ENCODE measurements at places on chromosomes 1 and 21.
A peak's percentile ranks its signal among the peaks of the same experiment; 100 is the strongest.

DNA sequence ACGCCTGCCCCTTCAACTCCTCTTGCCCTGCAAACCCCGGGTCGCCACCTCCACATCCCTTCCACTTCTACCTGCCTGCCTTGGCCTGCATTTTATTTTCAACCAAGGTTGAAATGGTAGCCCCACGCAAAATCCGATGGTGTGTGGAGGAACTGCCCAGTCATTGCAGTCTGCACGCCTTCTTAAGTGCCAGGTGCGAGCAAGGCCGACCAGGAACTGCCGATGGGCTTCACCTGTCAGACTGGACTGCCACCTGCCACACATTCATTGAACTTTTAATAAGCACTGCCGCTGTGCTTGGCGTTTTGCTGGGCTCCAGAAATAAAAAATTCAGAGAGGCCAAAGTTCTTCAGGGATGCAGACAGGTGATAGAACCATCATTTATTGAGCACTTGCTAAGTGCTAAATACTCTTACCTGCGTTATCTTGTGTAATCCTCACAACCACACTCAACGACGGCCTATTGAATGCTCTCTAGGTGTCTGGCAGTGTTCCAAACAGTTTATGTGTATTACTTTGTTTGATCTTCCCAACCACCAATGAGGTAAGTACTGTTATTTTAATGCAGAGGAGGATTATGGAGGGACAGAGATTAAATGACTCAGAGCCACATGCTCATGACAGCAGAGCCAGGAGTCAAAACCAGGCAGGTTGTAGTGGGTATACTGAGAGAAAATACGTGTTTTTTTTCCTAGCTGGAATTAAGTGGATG, 36.2 kb downstream of the CACHD1 start:
- DNase-seq, result no peak

DNA sequence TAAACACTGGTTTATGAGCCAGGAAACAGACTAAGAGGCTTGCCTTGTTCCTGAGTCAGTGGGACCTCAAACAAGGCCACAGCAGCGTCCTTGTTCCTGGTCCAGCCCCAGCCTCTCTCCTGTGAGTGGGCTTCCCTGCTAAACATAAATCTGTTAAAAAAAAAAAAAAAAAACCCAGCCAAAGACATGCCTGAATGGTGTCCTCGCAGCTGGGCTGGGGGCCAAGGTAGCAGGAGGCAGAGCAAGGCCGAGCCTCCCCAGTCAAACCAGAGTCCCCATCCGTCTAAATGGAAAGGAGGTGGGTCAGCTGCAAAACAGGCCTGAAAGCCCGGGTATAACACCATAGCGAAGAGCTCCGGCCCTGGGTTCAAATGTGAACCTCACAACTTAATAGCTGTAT, 18.1 kb upstream of the IFFO2 start:
- no peak for DNase-seq

DNA sequence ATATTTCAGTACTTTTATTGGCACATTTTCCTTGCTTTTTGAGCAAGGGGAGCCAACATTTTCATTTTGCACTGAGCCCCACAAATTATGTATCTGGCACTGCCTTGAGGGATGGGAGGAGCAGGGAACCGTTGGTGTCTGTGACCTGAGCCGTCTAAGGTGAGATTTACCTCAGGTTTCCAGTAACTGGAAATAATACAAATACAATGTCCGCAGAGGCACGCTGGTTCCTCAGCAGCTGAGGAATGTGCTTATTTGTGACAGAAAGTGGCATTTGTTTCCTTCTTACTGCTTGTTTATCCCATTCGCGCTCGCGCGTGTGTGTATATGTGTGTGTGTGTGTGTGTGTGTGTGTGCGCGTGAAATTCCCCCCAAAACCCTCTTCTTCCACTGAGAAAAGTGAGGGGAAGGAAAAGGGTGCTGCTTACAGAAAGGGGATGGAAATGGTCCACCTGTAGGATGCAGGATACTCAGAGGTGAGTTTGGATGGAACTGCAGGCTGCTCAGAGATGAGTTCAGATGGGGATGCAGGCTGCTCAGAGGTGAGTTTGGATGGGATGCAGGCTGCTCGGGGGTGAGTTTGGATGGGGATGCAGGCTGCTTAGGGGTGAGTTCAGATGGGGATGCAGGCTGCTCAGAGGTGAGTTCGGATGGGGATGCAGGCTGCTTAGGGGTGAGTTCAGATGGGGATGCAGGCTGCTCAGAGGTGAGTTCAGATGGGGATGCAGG, 30.2 kb upstream of the SLAMF1 start:
- no peak for DNase-seq

GRCh38 chr1:222911866-222912265, 97.0 kb downstream of the DISP1 start:
- DNase-seq, result no peak

DNA sequence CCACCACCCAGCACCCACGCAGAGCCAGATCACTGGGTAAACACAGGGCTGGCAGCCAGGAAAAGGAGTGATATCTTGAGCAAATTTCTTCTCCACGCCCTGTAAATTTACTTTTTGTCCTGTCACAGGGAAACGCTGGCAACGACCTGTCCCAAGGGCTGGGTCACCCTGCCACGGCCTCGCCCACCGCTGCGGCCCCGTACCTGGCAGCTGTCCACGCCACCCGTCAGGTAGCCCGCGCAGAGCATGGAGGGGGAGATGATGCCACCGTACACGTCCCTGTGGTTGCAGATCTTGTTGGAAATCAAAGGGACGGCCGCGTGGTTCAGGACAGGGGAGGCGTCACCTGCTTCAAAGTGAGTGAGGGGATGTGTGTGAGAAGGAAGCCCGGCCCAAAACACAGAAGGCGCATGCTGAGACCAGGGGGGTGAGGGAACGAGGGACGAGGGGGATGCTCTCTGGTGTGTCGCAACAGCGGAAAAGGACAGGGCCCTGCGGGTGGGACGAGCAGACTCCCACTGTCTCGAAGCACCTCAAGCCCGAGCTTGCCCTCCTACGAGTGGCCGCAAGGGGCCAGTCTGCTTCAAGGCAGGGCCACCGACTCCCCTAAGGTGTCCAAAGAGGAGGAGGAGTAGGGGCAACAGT, 10.1 kb upstream of the TFF1 start:
- DNase-seq, result no peak

DNA sequence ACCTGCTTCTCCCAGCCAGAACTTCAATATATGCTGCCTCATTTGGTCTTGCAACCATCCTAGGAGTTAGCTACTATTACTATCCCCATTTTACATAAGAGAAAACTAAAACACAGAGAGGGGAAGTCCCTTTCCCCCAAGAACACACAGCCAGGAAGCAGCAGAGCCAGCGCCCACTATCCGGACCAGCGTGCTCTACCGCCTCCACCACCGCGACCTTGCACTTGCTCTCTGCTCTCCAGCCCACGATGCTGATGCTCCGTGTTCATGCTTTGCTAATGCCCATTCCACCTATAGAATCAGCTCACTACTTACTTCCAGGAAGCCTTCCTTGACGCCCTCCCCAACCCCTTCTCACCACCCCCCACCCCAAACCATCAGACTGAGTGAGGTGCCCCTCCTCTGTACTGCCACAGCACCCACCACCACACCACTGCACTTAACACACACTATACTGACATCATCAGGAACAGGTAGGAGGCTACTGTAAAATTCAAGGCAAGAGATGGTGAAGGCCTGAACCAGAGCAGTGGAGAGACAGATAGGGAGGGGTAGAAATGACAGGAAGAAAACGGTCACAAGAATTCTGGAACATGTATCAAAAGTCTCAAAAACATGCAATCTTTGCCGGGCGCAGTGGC, 9.4 kb downstream of the TMEM53 start:
- DNase-seq, result no peak

DNA sequence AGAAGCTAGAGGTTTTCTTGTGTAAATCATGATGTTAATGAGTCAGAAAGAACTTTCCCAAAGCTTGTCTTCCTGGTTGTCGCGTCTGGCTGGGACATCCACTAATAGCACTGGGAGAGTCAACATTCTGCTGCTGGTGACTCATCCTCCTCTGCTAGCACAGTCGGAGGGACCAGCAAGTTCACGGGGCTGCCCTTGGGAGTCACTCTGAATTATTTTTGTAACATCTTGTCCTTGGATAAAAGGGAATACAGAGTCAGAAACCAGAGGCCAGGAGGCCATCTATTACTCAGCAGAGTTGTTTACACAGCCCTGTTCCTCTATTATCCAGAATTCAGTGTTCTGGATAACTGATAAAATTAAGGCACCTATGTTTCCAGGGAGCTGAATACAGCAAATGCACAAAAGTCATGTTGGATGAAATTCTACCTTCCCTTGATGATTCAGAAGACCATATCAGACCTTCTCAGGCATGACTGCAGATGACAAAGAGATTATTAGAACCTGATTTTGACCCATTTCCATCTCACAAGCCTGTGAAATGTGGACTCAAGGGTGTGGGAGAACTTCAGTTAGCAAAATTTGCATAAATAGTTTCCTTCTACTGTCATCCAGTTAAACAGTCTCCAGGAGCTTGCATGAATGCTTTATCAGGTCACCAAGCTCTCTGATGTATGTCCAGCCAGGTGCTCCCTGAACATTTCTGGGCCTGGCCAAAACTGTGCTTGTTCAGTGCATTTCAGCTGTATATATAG, 68.1 kb downstream of the JAK1 start:
- peak; percentile 94 for DNase-seq

- DNase-seq, result no peak
These were observed 6.4 kb downstream of the JAK1 start for GRCh38 chr1:64959986-64960385.

DNA sequence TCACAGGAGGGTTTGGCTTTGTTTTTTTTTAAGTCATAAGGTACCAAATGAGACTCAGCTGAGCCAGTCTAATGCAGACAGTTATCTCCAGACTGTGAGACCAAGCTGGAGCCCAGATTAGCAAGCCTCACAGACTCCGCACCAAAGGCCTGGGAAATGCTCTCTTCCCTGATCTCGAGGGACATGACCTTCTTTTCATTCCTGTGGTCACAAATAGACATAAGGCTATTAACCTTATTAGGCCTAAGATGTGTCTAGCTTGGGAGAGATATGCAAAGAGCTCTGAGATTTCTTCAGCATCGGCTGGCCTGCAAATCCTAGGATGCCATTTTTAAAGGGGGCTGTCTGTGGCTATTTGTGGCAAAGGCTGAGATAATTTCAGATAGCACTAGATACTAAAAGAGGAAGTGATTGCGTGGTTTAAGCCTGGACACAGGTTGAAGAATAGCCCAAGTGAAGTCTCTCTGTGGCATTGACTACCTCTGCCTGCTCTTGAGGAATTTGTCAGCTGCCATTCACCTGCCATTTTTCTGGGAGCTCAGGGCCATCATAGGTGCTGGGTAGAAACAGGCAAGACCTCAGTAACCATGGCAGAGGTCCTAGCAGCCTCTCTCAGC, 301.3 kb downstream of the SIPA1L2 start:
- DNase-seq, result no peak

DNA sequence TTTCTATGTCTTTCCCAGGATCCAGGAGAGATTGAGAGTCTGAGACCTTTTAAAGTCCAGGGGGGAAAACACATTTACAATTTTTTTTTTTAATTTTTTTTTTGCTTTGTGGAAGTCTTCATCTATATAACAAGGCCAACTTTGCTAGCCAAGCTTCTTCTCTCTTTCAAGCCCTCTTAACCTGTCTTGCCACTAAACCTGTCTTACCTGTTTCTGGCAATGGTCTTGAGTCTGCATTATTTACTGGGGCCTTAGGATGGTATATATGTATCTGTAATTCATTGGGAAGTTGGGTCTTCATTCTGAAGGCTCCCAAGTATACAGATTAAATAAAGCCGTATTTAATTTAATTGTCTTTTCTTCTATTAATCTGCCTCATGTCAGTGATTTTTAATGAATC, 750.9 kb upstream of the B3GALT2 start:
- no peak for DNase-seq

GRCh38 chr1:64960731-64961130, 5.6 kb downstream of the JAK1 start:
- no peak for DNase-seq

GRCh38 chr1:59229138-59229537, 67.8 kb upstream of the FGGY start:
- no peak for DNase-seq

- no peak for DNase-seq
These were observed 19.0 kb upstream of the SSBP3 start for GRCh38 chr1:54425152-54425584.

GRCh38 chr21:25637851-25638659, 1.0 kb upstream of the JAM2 start:
- DNase-seq, result no peak

- DNase-seq, result no peak
These were observed 17.6 kb downstream of the PTGER3 start for GRCh38 chr1:71030026-71030425.

GRCh38 chr1:63873751-63874150, 99.9 kb downstream of the ROR1 start:
- no peak for DNase-seq
